ENCODE measurements at places on chromosomes 1 and 21. TPM values are rescaled to one million over a fixed set of nuclear protein-coding genes. Genes with fewer than 3 reads are reported as not detected.

DNA sequence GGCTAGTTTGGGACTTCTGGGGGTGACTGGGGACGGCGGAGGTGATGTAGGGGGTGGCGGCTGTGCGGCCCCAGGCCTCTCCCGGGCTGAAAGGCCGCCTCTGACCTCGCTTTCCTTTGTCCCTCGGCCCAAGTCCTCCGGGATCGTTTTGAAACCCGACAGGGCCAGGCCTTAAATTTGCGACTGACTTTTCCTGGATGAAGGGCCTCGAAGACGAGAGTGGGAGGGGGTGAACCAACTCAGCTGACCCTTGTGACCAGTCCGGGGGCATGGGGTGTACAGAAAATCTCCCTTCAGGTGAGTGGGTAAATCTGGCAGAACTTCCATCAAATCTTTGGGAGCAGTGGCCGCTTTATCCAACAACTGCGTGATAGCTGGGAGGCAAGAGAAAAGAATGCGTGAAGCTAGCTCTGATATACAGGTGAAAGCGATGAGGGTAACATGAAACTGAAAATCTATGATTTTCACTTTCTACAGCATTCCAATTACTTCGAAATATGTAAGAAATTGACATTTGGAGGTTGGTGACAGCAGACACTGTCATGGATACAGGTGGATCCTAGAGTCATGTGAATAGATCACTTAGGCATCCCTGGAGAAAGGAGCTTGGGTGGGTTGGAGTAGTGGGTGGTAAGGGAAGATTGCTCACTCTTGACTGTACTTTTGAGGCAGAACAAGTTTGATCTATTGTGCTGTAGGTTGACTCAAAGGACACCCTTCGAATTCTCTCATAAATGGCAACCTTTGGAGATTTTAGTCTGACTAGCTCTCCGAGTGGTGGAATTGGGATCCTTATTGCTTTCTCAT, 885 bp downstream of the AHCYL1 start:
- no peak for DNase-seq

DNA sequence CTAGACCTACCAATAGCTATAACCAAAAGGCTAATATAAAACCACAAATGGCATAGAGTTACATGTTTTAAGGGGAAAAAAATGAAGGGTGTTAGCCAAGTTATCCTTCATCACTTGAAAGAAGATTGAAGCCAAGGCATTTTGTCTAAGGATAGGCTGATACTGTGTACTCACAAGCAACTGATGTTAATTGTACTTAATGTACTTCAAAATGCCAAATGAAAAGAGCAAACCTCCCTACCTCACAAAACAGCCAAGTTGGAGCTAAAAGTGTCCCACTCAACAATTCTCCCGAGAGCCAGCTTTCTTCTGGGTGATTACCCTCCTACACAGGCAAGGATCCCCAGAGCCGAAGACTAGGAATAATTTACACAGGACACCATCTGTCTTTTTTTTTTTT, 4.4 kb upstream of the IGSF3 start:
- DNase-seq: no peak

GRCh38 chr1:173507205-173507846, 30.2 kb downstream of the PRDX6 start:
- peak; percentile 36 for DNase-seq

- DNase-seq: peak; percentile 82
Observed at GRCh38 chr1:214019499-214019898, 31.7 kb downstream of the PROX1 start.

DNA sequence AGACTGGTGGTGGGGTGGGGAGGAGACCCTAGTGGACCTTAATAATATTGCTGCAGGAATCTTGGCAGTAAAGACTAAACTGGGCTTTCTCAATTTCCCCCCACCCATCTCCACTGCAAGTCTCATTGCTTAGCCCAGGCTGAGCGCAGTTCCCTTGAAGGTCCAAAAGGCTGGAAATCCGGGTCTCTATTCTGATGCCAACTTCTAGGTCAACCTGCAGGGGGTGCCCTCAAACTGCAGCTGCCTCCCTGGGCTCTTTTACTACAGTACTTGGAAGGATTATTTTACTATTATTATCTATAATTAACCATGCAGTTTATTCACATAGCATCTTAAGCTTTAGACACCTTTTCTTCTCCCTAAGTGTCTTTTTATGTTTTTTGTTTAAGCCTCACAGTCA, 85.4 kb upstream of the WARS2 start:
- no peak for DNase-seq

DNA sequence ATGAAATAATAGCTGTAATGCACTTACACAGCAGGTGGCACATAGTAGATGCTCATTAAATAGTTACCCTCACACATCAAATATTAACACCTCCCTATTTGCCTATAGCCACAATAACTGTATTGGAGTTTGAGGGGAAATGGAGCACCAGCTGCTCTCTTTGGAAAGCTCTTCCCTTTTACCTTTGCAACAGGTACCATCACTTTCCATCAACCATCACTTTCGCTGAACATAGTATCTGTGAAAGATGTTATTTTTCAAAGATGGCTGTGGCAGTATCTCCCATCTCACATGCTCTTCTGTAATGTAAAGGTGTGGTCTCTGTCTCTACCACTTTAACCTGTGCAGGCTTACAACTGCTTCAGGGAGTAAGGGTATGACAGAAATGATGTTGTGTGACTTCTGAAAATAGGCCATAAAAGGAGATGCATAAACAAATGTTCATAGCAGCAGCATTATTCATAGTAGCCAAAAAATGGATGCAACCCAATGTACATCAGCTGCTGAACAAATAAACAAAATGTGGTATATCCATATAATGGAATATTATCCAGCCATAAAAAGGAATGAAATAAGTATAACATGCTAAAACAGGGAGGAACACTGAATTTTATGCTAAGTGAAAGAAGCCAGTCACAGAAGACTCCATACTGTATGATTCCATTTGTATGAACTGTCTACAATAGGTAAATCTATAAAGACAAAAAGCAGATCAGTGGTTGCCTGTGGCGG, 288.3 kb downstream of the AKT3 start:
- no peak for DNase-seq

GRCh38 chr1:230596306-230596705, 46.0 kb upstream of the COG2 start:
- no peak for DNase-seq

GRCh38 chr1:226302731-226303130, 6.2 kb downstream of the LIN9 start:
- no peak for DNase-seq

DNA sequence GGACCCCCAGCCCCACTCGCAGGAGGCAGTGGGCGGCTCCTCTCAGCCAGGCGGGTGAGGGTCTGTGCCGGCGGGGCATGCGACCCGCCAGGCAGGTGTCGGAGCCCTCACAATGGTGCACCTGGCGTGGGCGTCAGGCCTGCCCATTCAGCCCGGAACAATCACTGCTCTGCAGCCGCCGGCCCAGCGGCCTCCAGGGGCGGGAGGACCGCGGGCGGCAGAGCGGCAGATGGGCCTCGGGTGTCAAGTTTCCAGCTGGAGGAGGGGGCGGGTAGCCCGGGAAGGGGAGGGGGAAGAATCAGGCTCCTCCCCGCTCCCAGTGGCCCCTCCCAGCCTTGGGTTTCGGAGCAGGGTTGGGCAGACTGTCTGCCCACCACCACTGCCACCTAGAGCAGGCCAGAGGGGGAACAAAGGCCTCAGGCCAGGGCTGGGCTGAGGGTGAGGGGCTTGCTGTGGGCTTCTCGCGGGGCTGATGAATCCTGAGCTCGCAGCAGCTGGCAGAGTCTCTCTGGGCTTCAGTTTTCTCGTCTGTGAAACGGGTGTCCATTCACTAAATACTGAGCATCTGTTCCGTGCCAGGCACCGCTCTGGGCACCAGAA, 39.5 kb upstream of the CASZ1 start:
- peak; percentile 43 for DNase-seq

GRCh38 chr1:100580446-100580845, 42.5 kb downstream of the GPR88 start:
- no peak for DNase-seq

DNA sequence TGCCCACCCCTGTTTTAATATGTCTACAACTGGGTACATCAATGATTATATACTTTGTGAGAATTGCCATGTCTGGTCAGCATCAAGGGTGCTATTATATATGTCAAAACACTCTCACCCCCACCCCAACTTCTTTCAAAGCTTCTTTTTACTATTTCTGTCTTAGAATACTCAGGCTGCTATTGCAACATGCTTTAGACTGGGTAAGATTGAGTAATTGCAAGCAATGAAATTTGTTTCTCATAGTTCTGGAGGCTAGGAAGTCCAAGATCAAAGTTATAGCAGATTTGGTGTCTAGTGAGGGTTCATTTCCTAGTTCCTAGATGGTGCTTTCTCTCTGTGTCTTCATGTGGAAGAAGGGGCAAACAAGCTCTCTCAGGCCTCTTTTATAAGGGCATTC, 100.5 kb upstream of the KCNK1 start:
- no peak for DNase-seq

S100A12 gene
- polyA plus RNA-seq: not detected

BARHL2 gene
- polyA plus RNA-seq: 3.7 TPM

CD48 gene
- not detected for polyA plus RNA-seq

ADAMTS5 gene
- polyA plus RNA-seq: 5.7 TPM

LRRC71 gene
- 8.5 TPM for polyA plus RNA-seq

NIBAN1 gene
- 6.2 TPM for polyA plus RNA-seq

TNFRSF18 gene
- 0.36 TPM for polyA plus RNA-seq

ADAMTS1 gene
- 10.8 TPM for polyA plus RNA-seq

MSH4 gene
- 0.65 TPM for polyA plus RNA-seq
